ENCODE measurements at places on chromosomes 12 and 14.

- DNase-seq = peak; percentile 49
Observed at GRCh38 chr14:32378284-32378683, 49.2 kb downstream of the AKAP6 start.

DNA sequence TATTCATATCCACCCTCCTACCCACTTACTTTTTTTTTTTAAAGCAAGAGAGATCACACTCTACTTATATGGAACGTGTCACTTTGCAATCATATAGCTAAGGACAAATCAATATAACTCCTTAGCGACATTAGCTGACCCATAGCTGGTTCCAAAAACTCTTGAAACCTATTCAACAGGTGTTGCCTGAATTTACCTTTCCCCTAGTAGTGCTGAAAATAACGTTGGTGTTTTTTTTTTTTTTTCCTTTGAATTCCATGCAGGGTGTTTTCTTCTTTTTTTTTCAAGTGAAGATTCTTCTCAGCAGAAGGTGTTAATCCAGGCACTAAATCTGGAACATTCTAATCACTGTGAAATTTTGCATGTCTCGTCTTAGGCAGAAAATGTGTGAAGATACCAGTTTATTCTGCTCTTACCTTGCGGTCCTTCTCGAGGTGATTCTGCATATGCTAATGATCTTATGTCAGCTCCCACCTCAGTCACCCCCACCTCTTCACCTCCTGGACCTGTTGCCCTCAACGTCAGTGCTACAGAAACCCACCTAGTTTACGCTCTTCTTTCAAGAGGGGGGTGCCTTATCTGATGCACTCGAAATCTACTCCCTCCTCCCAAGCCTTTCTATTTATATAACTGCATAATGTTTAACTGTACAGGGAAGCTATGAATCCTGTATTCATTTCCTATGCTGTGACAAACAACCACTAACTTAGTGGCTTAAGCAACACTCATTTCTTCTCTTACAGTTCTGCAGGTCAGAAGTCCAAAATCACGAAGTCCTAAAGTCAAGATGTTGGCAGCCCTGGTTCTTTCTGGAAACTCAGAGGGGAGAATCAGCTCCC, 7.1 kb upstream of the VPS37B start:
- no peak for DNase-seq

- DNase-seq = no peak
Observed at GRCh38 chr12:115700896-115701465, 576.5 kb downstream of the MED13L start.

DNA sequence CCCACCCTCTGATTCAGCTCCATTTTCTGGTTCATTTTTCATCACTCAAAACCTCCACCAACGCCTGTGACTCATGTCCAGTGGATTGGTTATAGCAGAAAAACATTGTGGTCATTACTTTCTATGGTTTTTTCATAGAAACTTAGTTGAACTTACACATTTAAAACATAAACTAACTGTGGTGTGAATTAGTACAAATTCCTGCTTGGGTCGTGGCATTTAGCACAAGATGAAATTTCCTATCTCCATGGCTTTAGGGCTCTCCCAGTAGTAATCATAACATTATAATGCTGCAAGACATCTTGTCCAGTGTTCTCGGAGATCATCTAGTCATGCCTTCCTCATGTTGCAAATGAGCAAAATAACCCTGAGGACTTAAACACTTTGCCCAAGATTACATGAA, 7.1 kb downstream of the RNASE7 start:
- DNase-seq = no peak

DNA sequence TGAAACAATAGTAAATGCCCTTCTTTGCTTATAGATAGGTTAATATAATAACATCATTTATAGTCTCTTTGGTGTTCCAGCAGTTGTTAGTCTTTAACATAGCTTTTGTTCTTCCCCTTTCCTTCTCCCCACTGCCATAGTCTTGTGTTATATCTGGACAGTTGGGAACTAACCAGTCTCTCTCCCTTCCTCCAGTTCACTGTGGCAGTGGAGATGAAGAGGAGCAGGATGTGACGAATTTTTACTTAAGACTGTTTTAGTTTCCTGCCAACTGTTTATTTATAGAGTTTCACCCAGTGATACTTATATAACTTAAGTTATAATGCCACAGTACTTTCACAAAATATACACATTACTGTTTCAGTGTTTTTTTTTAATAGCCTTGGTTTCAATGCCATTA, 277.4 kb downstream of the PDZRN4 start:
- peak; percentile 8 for DNase-seq

DNA sequence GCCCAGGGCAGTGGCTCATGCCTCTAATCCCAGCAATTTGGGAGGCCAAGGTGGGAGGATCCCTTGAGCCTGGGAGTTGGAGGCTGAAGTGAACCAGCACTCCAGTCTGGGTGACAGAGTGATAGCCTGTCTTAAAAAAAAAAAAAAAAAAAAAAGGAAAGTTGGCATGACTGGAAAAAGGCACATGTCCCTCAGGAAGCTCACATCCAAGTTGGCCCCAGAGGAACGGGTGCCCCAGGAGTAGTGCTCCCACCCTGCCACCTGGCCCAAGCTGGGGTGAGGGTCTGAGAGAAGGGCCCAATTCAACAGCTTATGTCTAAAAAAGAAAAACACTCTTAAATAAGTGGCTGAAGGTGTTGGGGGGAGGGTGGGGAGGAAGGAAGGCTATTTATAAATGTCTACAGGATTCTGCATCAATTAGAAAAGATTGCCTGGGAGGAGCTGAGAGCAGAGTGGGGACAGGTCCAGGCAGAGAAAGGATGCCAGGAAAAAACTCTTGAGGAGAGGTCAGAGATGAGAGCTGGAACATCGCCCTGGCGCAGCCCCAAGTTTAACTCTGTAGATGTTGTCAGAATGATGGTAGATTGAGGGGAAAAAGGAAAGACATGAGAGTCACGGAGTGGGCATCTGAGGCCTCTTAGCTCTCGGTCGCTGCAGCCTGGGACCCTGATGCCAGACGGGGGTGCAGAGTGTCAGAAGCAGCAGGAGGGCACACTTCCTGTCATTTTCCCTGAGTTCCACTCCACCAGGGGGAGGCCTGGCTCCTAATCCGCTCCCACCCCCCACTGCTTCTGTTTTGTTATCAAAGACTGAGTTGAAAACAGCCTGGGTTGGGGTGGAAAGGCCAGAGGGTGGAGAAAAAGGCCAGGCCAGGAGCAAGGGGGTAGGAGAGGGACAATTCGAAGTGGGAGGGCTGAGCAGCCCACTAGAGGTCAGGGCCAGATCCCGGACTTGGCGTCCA, 7.3 kb downstream of the SPRYD3 start:
- DNase-seq = peak; percentile 87

DNA sequence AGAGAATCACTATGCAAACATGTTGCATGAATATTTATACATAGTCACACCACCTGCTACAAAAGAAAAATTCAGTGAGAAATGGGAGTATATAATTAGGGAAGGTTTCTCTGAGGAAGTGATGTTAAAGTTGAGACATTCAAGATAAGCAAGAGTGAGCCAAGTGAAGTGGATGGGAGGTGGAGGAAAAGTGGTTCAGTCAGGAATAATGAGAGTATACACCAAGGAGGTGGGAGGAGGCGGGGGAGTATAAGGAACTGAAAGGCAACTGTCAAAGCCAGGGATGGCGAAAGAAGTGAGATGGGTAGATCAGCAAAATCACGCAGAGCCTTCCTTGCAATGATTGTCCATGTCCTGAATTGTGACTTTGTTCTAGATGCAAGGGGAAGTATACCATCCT, 33.7 kb downstream of the PRKD1 start:
- DNase-seq = no peak

- DNase-seq = no peak
Observed at GRCh38 chr12:122788387-122788786, 14.0 kb downstream of the CCDC62 start.
